WERI-Rb-1 (cell line): ENCODE measurements at places on chromosomes 11 and 22.

GRCh38 chr22:43337385-43337784 lies 5.8 kb downstream of the SCUBE1 start:
- no peak for DNase-seq

DNA sequence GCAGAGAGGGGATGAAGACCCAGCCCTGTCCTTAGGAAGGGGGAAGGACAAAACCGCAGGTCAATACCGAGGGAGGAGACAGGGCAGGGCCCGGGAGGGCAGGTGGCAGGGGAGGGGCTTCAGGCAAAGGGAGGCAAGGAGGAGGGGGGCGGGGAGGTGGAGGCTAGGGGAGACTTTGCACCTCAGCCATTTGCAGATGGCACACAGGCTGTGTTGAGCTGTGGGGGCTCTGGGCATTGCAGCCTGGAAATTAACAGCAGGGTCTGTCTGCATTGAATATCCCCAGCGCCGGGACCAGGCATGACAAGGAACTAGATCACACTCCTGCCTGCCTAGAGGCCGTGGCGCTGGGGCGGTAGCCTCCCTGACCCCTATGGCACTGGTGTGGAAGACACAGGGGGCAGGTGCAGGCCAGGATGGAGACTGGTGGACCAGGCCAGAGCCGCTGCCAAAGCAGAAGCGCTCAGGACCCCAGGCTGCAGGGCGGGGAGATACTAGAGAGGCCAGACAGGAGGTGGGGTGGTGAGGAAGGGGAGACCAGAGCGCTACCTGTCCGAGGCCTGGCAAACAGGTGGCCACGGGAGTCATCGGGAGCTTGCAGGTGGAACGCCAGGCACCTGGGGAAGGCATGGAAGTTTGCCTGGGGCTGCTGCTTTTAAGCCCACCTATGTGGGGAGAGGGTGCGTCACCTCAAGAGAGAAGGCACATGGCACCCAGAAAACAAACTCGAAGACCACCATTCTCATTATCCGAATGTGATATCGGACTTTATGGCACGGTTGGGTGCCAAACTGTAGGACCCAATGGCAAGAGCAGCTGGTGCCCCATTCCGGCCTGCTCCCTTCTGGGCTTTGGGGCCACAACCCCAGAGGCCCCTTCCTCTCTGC lies 11.5 kb downstream of the CBX6 start:
- DNase-seq = peak; percentile 85

- DNase-seq = no peak
Measured at GRCh38 chr11:60932605-60933356, 8.5 kb downstream of the TMEM132A start.

DNA sequence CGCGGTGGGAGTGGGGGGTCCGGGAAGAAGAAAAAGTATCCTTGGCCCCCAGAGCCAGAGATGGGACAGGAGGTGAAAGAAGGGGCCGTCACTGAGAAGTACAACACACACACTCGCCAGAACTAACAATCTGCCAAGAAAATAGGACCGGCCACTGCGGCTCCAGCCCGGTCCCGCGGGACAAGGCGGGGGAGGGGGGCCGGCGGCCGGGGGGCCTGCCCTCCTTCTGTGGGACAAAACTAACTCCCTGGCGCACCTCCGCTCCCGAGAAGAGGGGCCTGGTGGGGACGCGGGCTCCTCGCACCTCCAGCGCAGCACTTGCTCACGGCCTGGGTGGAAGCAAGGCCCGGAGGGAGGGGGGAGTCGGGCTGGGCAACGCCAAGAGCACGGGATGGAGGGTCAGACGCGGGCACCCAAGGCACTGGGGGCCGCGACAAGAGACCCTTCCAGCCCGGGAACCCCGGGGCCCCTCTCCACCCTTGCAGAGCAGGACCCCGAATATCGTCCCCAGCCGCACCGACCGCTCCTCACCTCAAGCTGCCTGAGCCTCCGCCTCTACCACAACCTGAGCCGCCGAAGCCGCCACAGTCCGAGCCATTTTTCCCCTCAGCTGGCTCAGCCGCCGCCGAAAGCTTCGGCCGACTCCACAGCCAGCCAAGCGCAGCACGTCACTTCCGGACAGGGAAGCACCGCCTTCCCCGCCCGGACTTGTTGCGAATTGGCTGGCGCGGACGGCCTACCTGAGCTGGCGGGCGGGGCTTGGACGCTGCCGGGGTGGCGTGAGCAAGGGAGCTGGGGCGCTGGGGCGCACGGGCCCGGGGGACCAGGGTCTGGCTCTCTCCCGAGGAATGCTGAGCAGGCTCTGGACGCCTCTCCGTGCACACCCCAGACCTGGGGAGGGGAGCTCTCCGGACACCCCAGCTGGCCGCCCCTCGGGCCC lies at the start of gene PIK3C2A:
PIK3C2A (minus strand) TSS at position 670 of the 940 bp plus-strand sequence. CDS start 38,245 bp downstream, outside the sequence.
- peak; percentile 97 for DNase-seq

DNA sequence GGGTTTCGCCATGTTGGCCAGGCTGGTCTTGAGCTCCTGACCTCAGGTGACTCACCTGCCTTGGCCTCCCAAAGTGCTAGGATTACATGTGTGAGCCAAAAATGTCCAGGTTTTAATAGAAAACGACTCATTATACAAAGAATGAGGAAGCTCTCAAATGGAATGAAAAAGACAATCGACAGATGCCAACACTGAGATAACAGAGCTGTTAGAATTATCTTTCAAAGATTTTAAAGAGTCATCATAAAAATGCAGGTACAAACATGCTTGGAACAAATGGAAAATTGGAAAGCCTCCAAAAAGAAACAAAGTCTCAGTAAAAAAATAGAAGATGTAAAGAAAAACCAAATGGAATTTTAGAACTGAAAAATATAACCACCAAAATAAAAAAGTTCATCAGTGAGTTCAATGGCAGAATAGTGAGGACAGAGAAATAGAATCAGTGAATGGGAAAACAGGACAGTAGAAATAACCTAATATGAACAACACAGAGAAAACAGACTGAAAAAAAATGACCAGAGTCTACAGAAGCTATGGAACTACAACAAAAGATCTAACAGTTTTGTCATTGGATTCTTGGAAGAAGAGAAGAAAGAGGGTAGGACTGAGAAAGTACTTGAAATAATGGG lies 10.9 kb downstream of the GAB2 start:
- no peak for DNase-seq

- DNase-seq = no peak
Measured at GRCh38 chr11:78220218-78221157, 31.8 kb downstream of the USP35 start.

GRCh38 chr11:69986440-69986787 lies 91.7 kb upstream of the ANO1 start:
- no peak for DNase-seq

GRCh38 chr11:112962579-112963367 lies 1.6 kb downstream of the NCAM1 start:
- DNase-seq = peak; percentile 91

- DNase-seq = no peak
Measured at GRCh38 chr11:130436171-130436570, 7.8 kb upstream of the ADAMTS8 start.

DNA sequence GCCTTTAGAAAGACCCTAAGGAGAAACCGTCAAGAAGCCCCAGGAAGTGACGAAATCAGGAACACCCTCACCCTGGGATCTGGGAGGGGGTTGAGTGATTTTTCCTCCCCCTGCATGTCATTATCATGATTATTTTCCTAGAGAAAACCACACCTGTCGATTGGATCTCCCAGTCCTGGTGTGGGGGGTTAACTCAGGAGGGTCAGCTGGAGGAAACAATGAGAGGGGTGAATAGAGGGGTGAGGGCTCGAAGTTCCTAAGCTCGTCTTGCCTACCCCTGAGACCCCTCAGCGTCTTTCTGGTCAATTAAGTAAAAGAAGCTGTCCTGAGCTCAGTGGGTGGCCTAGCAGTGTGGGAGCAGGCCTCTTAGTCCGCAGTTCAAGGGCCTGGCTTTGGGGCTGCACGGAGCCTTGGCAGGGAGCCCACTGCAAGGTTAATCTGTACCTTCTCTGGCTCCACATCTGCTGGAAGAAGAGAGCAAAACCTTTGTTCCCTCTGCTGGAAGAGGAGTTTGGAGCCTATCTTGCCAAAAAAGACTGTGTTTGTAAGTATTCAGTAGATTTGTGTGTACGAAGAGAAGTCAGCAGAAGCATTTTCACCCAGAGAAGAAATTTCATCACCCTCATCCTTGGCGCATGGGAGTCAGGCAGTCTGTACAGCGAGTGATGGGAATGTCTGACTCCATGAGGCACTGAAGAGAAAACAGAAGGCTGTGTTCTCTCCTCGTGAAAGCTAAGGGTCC lies 34.2 kb upstream of the FTH1 start:
- no peak for DNase-seq

DNA sequence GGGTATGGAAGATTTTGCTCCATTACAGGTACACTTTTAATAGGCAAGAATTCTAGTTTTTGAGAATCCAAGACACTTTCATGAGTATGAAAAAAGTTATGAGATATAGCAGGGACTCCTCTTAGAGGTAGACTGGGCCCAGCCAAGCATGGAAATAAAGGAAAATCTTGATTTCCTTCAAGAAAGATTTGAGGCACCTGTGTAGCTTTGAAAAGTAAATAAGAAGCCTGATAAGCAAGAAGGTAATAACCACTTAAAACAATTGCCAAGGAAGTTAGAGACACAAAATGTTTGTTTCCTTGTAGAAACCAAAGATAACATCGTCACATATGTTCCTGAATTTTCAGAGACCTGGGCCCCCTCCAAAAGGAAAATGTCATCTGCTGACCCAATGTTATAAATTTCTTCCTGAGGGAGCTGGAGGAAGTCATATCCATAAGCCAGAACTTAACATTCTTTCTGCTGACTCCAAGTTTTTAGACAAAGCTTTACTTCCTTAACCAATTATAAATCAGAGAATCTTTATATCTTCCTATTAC lies 314.5 kb upstream of the ANO3 start:
- DNase-seq = no peak

GRCh38 chr11:64371201-64371600 lies 12.2 kb downstream of the RPS6KA4 start:
- no peak for DNase-seq

GRCh38 chr11:118060869-118061268 lies 16.0 kb upstream of the TMPRSS4 start:
- no peak for DNase-seq

DNA sequence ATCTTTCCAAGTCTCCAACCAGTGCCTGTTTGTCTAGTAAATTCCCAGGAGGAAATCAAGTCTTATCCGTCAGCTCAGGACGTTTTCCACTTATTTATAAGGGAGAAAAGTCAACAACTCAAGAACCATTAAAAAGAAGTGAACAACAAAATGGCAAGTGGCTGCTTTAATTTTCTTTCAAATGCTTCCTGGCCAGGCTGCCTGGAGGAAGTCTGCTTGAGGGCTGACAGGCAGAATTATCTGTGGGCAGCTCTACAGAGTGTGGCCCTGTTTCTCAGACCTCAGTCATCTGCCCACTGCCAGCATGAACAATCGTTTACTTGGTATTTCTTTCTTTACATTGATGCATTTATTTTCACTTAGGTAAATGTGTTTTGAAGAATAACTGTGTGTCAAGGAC lies 281.9 kb upstream of the ISX start:
- no peak for DNase-seq
